Stimulated activated CD4-positive, alpha-beta T cell treated with anti-CD3 and anti-CD28 coated beads, TNF-alpha, amount 100 ng/mL, for 24 hours (primary cell): ENCODE measurements at places on chromosomes 5 and 9.

- peak; percentile 56 for DNase-seq
These were observed 57.4 kb upstream of the PLPP6 start for GRCh38 chr9:4604678-4605095.

DNA sequence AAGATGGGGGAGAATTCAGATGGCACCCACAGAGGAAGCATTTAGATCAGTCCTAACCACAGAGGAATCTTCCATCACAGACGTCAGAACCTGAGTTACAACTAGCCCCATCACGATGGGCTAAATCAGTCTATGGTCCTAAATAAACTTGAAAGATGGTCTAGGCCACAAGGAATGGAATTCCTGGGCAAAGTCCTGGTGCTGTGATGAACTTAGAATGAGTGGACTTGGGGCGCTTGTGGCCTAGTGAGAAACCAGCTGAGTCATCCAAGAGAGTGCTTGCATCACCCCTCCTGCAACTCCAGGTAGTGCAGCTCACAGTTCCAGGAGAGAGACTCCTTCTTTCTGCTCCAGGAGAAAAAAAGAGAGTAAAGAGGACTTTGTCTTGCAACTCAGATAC, 722.9 kb upstream of the RGMB start:
- no peak for DNase-seq

DNA sequence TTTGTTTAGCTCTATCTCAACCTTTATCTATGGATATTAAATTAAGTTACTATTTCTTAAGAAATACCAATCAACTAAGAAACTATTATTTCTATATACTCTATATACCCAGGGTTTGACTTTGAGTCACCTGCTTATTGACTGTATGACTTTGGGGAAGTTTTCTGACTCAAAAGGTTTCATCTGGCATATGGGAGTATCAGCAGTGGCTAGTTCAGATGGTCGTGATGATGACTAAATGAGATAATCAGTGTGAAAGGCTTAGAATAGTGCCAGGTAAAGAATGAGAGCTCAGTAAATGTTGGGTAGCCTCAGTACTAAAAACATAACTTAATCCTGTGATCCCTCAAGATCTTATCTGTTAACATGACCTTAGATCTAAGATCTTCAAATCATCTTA, 179.7 kb upstream of the ISL1 start:
- no peak for DNase-seq

- DNase-seq: no peak
These were observed 244.7 kb upstream of the GRAMD2B start for GRCh38 chr5:126178521-126178920.

GRCh38 chr5:1441166-1441865, 3.9 kb downstream of the SLC6A3 start:
- no peak for DNase-seq

DNA sequence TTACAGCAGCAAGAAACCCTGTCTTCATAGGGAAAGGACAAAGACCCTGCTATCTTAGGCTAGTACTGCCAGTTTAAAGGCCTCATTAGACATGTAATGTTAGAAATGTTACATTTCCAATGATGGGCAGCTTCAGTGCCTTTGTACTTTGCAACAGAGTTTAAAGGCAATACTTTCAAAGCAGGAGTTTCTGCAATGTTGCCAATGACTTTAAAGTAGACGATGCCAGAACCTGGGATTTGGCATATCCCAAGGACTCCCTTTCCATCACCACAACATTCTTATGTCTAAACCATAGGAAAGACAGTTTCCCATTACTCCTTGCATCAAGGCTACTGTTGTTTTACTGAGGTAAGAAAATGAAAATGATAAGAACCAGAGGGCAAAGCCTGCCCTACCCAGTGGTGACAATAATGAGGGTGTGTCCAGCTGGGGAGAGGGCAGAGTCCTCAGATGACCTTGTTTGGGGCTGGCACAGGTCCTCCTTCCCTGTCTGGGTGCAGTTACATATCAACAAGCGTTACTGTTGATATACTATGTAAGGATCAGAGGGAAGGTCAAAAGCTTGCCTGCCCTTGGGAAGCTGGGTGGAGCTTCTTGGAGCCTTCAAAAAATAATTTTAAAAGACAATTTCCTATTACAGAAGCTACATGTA, 27.5 kb upstream of the MLANA start:
- DNase-seq: no peak

- no peak for DNase-seq
These were observed 5.0 kb downstream of the MAMDC4 start for GRCh38 chr9:136857166-136857565.

GRCh38 chr5:173833196-173833985, 54.8 kb upstream of the CPEB4 start:
- DNase-seq: no peak

GRCh38 chr5:142472306-142472951, 147.6 kb upstream of the SPRY4 start:
- peak; percentile 53 for DNase-seq

DNA sequence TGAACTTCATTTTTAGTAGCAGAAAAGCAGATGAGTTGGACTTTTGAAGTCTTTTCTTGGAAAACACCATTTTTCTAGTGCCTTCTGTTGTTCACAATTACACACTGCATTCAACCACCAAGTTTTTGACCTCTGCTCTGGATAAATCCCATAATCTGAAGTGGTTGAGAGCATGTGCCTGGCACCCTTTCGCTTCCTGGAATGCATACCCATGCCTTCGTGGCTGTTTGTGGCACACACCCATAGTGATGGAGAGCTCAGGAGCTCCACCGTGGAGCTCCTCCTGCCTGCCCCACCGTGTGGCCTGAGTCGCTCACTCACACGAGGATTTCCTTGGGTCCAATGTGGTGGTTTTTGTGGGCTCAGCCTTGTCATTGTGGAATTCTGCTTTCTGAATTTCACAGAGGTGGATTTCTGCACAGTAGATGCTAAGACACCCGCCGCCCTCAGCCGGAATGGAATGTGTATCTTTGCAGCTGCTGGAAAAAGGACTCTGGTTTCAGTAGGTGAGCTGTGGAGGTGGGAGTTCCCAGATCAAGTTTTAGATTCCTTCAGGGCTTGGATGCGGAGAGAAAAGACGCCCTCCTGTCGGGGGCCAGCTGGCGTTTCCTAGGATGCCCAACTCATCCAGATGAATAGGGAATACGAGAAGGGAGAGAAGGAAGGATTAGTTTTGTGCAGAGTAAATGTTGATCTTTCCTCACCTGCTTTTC, 500.4 kb downstream of the IRX1 start:
- DNase-seq: no peak

GRCh38 chr5:150124111-150124557, 31.5 kb downstream of the PDGFRB start:
- DNase-seq: no peak

- no peak for DNase-seq
These were observed 103.2 kb downstream of the CTNND2 start for GRCh38 chr5:11801061-11801460.

GRCh38 chr9:29625292-29625731, 2052.0 kb upstream of the C9orf72 start:
- no peak for DNase-seq

DNA sequence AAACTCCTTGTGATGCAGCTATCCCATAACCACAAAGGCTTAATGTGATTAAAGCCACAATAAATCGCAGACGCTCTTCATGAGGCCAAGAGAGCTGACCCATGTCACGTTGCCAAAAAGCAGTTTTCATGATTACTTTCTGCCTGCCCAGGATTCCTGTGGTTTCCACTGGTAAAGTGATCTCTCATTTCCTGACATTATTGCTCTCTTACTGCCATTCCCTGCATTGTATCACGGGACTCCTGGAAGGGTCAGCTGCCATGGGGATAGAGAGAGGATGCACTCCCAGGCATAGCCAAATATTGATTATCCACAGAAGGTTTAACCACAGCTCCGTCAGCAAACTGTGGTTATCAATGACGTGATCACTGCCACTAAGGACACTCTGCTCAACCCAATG, 103.8 kb upstream of the SLC1A3 start:
- no peak for DNase-seq

GRCh38 chr5:135134691-135135381, 100.8 kb upstream of the PITX1 start:
- DNase-seq: no peak

DNA sequence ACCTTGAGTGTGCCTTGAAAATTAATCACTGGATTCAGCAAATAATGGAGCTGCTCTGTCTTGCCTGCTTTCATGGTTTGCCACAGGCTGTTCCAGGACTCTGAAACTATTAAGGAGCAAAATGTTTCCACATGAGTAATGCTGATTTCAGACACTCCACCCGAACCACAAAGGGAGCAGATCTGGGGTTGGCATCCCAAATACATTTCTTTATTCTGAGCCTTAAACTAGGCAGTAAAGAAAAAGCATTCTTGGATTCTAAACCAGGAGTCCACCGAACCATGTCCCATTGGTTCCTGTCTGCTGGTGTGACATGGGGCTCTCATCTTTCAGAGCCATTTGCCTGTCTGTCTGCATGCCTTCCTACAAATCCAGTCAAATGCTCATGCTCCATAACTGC, 10.1 kb upstream of the C1QTNF3 start:
- DNase-seq: no peak

DNA sequence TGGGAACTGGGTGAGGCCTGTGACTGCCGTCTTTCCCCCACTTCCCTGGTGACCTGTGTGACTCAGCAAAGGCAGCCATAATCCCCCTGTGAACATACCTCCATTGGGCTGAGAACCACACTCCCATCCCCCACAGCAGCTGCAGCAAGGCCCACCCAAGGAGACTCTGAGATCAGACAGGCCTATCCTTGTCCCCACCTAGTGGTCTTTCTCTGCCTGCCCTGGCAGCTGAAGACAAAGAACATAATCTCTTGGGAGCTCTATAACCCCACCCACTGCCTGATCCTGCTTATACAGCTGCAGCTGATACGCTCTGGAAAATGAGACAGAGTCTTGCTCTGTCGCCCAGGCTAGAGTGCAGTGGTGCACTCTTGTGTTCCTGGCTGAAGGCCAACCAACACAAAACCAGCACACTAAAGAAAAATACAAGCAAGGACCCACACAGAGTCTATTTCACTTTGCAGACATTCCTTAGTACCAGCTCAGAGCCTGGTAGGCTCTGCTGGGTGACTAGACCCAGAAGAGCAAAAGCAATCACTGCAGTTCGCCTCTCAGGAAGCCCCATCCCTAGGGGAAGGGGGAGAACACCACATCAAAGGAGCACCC, 106.7 kb downstream of the MCTP1 start:
- no peak for DNase-seq

DNA sequence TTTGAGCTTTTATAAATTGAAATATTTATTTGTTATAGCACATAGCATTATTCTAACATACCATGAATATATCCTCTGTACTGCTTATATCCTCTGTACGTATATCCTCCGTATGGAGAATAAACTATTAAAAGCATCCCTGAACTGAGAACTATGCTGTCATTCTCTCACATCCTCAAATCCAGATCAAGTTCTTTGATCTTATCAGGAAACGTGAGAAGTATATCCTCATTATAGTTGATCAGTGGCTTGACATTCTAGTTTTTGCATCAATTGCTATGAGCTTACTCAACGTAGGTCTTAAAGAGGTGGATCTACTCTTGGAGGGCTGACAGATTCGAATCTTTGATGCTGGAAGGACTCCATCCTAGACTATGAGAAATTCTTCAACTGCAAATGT, 37.4 kb downstream of the IL7R start:
- no peak for DNase-seq

- DNase-seq: no peak
These were observed 507.4 kb downstream of the KDM4C start for GRCh38 chr9:7265181-7265580.

- no peak for DNase-seq
These were observed 24.6 kb downstream of the HSDL2 start for GRCh38 chr9:112404508-112404932.

DNA sequence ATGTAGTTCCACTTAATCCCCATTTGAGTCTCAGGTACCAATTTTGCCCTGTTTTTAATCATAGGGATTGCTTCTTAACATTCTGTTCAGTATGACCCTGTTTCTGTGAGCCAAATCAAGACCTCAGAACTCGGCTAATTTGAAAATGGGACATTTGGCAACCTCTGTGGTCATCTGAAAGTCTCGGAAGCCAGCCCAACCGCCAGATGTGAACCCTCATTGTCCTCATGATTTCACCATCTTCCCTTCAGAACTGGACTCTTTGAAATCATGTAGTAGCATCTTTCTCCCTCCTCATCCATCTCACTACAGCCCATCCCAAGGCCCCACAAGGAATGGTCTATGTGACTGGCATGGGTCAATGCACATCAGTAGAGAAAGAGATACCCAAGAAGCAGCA, 88.9 kb downstream of the S1PR3 start:
- no peak for DNase-seq

- DNase-seq: no peak
These were observed 232.3 kb upstream of the PAPPA start for GRCh38 chr9:115921301-115921700.
